ENCODE measurements at places on chromosomes 2 and 18.

- no peak for DNase-seq
These were observed 15.0 kb upstream of the HTR2B start for GRCh38 chr2:231139796-231140195.

DNA sequence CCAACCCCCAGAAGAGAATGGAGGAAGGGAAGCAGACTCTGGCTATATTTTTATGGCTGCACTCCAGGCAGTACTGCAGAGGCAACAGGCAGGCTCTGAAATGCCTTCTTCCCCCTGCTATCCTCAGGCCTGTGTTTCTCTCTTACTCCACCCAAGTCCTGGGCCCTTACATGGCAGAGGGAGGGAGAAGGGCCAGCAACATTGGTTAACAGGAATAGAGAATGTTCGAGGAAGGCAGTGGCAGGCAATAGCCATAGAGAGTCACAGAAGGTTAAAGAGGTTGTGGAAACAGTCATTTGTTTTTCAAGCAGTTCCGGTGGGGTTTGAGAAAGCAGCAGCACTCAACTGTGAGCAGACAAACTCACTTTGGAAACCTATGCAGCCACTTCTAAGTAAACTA, 15.1 kb upstream of the DARS1 start:
- no peak for DNase-seq

- no peak for DNase-seq
These were observed 88.2 kb downstream of the GFPT1 start for GRCh38 chr2:69298862-69299261.

DNA sequence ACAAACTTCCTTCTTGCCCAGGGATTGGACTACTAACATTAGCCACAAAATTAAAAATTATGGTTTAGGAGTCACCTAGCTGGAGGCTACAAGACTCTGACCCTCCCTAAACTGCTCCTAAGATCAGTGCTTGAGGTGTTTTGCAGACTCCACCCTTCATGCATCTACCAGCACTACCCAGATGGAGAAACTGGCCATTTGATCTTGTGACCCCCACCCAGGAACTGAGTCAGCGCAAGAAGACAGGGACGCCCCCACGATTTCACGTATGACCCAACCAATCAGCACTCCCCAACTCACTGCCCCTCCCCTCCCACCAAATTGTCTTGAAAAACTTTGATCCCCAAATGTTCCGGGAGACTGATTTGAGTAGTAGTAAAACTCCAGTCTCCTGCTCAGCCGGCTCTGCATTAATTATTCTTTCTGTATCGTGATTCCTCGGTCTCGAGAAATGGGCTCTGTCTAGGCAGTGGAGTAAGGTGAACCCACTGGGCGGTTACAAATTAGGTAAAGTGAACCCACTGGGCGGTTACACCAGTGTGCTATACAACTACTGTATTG, 40.1 kb upstream of the CCDC88A start:
- no peak for DNase-seq
